ENCODE measurements at places on chromosomes 12 and 14.

DNA sequence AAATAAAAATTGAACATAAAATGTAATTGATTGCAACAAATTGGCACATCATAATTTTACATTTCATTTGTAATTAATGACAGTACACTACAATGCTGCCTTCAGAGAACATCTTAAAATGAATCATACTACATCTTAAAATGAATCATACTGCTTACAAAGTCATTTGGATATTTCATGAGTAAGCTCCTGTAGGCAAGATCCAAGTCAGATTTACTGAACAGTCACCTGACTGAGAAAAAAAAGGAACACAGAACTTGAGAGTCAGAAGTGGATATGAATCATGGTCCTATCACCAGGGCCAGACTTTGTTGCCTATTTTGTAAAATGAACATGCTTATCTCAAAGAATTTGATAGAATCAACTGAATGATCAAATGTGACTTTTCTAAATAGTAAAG, 32.7 kb upstream of the FBLN5 start:
- no peak for DNase-seq

DNA sequence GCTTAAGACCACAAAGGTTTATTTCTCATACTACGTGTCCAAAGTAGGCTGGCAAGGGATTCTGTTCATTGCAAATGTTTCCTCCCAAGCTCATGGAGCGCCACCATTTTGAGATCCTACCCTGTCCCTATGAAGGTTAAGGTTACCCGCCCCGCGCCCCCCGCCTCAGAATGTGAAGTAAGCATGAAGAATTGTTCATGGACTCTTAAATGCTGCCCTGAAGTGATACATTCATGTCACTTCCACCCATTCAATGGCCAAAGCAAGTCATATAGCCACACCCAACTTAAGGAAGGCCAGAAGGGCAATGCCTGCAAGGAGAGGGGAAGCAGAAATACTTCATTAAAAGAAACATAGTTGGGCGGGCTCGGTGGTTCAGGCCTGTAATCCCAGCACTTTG, 4.2 kb downstream of the TMEM253 start:
- no peak for DNase-seq

- no peak for DNase-seq
These were observed 59.7 kb upstream of the CCDC196 start for GRCh38 chr14:66426451-66426850.

DNA sequence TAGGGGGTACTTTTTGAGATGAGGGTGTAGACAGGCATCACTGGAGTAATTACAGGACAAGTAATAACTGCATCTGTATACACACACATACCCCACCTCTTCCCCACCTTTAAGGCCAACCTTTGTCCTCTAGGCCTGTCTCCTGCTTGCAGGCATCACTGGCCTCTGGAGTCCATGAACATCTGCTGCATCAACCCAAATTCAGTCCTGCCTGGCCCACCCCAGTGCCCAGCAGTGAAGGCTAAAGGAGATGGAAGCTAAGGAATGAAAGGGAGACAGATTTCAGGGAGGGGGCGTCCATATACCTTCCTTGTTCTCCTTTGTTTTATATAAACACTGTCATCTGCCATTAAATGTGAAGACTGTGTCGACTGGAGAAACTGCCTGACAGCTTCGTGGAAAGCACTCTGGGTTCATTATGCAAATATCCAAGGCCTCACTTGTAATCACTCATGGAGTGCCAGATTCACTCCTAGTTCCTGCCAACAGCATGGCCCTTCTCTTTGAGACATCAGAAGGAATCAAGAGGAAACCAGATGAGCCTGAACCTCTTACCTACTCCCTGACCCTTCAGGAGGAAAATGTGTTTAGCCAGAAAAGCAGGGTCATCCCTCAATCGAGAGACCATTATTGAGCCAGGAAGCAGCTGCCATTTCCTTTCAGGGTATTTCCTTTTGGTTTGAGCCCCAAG, 64.4 kb downstream of the SERPINA3 start:
- DNase-seq, result no peak

DNA sequence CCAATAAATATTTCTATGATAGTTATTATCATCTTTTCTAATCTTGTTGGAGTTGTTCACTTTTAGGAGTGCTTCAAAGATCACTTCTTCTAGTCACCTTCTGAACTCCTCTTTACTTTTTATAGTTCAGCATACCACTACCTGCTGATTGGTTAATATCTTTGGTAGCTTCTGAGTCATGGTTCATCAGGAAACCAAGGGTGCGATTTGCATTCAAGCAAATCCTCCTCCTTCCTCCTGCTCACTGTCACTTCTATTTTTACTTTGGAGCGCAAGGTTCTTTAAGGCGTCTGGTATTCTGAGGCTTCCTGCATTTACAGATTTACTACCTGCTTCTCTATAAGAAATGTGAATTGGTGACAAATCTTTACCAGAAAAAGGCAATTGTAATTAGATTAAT, 24.0 kb downstream of the SYT1 start:
- DNase-seq, result no peak

GRCh38 chr12:7146228-7146627, 16.1 kb downstream of the CLSTN3 start:
- no peak for DNase-seq

- peak; percentile 51 for DNase-seq
These were observed 574 bp upstream of the FANCM start for GRCh38 chr14:45135156-45135555.

DNA sequence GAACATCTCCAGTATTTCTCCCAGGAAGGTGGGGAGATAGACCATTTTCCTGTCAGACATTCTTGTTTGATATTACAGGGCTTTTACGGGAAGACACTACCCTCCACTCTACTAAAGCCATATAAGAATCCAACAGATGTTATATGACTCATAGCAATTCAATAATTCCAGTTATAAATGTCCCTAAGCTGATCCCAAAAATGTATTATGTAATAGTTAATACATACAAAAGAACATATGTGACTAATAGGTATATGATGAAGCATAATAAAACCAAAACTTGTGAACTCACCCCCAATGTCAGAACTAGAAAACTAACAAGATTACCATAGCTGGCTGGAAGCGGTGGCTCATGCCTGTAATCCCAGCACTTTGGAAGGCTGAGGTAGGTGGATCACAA, 84.2 kb downstream of the EFCAB11 start:
- DNase-seq, result no peak

DNA sequence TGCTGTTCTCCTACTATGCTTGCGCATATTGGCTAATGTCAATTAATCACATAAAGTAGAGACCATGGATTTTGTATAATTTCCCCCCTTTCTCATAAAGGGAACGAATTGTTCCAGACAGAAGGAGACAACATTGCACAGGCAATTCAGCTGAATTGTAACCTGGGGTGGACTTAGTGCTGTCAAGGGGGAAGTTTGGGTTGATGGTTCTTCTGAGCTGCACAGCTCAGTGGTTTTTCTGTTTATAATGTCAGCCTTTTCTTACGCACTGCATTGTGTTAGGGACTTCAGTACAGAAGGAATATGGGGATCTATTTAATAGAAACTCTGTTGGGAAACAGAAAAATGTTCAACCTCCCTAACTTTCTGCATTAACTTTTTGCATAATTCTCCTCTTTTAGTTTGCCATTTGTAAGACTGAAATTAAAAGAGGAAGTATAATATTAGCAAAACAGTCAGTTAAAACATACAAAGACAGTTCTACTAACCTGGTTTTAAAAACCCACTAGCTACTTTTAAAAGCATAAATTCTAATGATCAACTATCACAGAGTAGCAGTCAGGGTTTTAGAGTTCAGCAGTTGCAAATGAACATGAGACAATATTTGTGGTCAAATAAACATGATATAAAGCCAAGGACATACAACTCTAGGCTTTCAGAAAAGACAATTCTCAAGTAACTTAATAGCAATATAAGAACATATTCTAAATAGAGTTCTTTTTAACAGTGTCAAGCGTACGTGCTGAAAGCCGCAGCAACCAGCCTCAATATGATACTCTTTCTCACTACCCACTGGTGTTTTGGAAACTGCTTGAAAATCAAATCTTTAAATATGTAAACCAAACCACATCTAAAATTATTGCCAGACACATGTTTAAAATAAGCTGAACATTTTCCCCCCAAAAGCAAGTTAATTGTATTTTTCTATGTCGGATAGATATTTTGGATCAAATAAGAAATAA, 393.0 kb downstream of the FSCB start:
- no peak for DNase-seq

DNA sequence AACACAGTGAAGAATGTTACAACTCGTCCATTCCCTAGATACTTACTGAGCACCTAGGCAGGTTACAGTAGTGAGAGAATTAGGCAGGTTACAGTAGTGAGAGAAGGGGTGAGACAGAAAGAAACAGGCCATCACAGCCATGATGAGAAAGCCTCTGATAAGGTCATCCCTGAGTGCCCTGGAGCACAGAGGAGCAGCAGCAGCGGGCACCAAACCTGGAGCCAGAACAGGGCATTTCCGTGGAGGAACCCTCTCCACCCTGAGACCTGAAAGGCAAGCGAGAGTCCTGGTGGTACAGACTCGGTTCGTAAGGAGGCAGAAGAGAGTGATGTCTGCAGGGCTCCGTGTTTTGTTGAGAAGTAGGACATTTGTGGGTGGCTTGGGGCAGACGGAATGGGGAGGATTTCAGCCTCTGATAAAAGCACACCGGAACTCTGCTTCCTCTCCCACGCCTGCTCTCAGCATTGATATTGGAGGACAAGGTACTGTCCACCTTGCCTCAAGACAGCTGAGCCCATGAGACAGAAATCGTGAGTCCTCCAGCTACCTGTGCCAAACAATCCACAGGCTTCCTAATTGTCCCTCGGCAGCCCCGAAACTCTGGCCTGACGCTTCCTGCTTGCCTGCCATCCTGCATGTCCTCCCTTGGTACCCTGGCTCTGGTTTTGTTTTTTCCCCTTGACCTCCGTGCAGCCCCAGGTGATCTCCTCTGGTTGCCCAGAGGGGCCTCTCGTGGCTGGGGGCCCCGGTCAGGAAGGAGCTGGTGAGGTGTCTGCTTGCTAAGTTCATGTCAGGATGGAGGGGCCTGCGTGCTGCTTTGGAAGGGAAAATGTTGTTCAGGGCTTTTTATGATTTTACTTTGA, 136.1 kb downstream of the GCH1 start:
- no peak for DNase-seq

DNA sequence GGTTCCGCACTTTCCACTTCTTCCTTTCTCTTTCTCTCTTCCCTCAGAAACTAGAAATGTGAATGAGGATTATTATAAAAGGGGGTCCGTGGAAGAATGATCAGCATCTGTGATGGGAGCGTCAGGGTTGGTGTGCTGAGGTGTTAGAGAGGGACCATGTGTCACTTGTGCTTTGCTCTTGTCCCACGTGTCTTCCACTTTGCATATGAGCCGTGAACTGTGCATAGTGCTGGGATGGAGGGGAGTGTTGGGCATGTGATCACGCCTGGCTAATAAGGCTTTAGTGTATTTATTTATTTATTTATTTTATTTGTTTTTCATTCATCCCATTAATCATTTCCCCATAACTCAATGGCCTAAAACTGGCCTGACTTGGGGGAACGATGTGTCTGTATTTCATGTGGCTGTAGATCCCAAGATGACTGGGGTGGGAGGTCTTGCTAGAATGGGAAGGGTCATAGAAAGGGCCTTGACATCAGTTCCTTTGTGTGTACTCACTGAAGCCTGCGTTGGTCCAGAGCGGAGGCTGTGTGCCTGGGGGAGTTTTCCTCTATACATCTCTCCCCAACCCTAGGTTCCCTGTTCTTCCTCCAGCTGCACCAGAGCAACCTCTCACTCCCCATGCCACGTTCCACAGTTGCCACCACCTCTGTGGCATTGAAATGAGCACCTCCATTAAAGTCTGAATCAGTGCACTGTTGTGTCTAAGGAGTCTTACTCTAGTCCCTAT, 4.6 kb upstream of the ATN1 start:
- no peak for DNase-seq

DNA sequence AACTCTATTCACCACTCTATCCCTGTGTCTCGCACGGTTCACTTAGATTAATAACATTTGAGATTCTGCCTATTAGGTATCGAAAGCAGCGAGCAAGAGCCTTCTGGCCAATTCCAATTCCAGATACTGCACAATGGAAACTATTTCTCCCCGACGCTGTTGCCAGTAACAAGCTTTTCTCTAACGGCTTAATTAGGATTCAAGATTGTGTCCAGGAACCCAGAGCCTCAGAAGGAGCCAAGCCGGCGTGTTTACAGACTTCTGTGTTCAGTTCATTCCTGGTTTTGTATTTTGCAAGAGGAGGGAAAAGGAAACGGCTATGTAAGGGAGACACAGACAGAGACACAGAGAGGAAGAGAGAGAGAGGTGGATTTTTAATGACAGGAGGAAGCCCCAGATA, 185.6 kb downstream of the DICER1 start:
- DNase-seq, result peak; percentile 68

DNA sequence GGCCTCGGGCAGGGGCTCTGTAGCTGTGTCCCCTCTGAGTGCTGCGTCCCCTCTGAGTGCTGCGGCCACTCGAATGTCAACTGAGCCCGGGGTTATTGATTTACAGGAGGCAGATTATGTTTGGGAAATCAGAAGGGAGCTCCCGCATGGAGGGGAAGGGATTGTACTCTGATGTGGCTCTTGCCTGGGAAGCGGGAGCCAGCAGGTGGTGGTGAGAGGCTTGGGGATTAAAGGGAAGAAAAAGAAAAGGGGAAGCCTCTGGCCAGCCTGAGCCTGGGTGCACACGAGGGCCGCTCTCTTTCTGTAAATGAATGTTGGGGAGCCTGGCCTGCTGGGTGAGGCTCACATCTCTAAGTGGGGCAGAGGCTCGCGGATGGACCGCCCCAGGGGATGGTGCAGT, 143.7 kb downstream of the AACS start:
- DNase-seq, result no peak

DNA sequence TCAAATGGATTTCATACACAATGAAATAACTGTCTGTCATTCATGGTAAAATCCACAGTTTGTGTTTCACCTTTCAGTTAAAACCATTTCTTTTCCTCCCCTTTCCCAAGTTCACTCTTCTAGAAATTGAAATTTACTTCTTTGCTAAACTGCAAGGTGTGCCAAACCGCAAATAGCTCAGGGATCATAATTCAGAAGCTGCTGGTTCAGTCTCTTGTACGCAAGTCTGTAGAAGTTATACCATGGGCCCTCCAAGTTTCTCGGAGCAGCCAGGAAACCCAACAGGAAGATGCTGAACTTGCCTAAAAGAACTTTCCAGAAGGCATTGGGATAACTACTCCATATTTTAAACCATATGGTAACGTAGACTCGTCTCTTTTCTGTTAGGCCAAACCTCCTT, 268.9 kb downstream of the FLRT2 start:
- no peak for DNase-seq

DNA sequence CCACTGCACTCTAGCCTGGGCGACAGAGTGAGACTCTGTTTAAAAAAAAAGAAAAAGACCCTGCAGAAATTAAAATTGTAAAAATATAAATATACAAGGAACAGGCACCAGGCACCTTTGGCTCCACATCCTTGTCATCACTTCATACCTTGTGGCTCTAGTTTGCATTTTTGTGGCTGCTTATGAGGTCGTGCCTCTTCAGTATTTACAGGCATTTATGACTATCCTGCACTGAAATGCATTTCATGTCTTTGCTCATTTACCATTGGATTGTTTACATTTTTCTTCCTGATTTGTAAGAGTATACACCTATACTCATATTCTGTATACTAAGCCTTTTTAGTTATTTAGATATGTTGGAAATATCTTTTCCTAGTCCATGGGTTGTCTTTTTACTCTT, 20.1 kb downstream of the BICD1 start:
- no peak for DNase-seq

GRCh38 chr12:29396774-29397173, 15.8 kb upstream of the ERGIC2 start:
- no peak for DNase-seq

Measured in midbrain (tissue), 1 donor.